ENCODE measurements at places on chromosomes 12 and 14.

GRCh38 chr14:94058128-94058673 lies 22.8 kb downstream of the DDX24 start:
- DNase-seq = no peak

- no peak for DNase-seq
Measured at GRCh38 chr14:68109132-68109900, 289.7 kb downstream of the RAD51B start.

GRCh38 chr12:56374726-56375597 lies 12.3 kb upstream of the APOF start:
- no peak for DNase-seq

GRCh38 chr12:130633771-130634170 lies 82.3 kb downstream of the RIMBP2 start:
- DNase-seq = no peak

DNA sequence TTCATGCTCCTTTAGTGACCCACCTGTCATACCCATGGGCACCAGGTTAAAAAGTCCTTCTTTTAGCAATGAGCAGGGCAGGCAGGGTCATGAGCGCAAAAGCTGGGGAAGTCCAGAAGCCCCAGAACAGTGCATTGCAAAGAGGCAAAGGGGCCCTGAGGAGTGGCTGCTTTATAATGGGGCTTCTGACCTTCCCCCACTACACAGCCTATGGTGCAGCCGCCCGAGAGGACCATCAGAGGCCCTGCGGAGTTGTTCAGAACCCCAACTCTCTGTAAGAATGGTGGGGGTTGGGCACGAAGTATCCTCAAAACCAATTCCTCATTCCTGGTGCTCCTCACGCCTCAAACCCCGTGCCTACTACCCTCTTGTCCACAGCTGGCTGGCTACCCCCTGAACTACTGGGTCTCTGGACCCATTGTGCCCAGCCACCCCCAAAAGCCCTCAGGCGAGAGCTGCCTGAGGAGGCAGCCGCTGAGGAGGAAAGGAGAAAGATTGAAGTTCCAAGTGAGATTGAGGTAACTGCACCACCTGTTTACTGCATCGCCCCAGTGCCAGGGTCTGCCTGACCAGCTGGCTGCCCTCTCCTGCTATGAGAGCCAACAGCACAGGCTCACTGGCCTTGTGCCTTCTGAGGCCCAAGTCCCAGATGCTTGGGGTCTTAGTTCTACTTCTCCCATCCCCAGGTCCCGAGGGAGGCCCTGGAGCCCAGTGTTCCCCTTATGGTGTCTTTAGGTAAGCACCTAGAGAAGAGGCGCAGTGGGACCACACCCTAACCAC lies 6.7 kb downstream of the REC8 start:
- no peak for DNase-seq

DNA sequence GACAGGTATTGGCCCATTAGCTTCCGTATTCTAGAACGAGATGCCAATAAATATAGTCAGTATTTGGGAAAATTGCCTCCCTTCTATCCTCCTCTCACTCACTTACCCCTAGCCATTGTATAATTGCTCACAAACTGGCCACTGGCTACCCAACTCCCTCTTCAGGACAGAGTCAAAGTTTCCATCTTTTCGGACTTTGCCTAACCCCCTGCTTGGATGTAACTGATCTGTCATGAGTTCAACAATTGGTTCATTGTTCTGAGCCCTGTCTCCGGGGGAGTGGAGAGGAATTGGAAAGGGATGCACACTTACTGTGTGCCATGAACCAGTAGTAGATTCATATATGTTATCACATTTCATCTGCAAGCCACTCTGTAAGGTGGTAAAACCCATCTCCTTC lies 12.2 kb downstream of the MYRFL start:
- DNase-seq = no peak

GRCh38 chr12:79426121-79426520 lies 264.6 kb downstream of the PAWR start:
- no peak for DNase-seq

DNA sequence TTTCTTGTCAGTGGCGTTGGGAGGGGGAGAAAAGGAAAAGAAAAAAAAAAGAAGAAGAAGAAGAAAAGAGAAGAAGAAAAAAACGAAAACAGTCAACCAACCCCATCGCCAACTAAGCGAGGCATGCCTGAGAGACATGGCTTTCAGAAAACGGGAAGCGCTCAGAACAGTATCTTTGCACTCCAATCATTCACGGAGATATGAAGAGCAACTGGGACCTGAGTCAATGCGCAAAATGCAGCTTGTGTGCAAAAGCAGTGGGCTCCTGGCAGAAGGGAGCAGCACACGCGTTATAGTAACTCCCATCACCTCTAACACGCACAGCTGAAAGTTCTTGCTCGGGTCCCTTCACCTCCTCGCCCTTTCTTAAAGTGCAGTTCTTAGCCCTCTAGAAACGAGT lies 1.9 kb downstream of the ASCL1 start:
- no peak for DNase-seq

DNA sequence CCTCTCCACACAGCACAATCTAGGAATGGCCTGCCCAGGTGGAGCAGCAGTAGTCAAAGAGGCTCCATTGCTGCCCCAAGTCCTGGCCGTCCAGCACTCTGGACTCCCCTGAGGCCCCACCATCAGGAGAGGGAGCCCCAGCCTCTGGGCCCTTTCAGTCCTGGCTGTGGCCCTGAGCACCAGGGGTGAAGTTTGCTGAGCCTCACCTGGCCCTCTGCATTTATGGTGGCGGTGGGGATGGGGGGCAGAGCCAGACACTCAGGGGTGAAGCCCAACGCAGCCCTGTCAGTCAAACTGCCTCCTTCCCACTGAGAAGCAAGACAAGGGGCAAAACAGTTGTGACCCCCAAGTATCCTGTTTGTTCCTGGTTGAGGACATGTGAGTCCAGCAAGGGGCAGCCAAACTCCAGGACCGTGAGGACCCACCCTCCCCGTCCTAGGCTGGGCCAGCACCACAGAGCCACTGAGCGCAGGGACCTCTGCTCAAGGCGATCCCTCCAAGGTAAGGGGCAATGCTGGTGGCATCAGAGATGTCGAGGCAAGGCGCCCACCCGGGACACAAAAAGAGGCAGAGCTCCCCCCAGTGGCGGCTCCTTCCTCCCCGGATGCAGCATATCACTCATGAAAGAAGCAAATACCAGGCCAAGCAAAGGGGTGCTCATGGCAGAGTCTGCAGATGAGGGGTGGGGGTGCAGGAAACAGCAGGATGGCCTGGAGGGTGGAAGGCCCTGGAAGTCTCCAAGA lies 4.8 kb upstream of the AMN start:
- DNase-seq = peak; percentile 52

- no peak for DNase-seq
Measured at GRCh38 chr12:11941606-11942337, 129.0 kb upstream of the BCL2L14 start.

- DNase-seq = no peak
Measured at GRCh38 chr12:131258398-131258797, 304.7 kb downstream of the ADGRD1 start.

DNA sequence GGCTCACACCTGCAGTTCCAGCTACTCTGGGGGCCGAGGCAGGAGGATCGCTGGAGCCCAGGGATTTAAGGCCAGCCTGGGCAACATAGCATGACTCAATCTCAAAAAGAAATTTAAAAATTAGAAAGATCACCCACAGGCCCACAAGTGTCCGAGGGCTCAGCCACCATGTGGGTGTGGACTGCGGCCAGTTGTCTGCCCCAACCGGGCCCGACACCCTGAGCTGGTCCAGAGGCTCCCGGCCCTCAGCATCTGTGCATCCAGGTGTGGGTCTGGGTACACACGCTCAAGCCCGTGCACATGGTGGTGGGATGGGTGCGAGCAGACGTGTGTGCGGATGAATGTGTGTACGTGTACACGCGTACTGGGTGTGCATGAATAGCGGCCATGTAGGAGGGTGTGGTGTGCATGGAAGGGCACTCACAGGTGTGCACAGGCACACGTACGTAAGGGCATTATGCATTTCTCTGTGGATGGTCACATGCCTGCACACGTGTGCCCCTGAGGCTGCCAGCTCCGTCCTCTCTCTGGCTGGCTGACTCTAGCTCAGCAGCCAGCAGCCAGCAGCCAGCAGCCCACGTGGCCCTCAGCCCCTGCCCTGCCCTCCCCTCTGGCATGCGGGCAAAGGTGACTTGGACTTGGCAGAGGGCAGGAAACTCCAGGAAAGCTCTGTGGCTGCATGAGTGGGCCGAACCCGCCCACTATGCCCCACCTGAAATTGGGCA lies 23.3 kb upstream of the NUDT14 start:
- DNase-seq = no peak

DNA sequence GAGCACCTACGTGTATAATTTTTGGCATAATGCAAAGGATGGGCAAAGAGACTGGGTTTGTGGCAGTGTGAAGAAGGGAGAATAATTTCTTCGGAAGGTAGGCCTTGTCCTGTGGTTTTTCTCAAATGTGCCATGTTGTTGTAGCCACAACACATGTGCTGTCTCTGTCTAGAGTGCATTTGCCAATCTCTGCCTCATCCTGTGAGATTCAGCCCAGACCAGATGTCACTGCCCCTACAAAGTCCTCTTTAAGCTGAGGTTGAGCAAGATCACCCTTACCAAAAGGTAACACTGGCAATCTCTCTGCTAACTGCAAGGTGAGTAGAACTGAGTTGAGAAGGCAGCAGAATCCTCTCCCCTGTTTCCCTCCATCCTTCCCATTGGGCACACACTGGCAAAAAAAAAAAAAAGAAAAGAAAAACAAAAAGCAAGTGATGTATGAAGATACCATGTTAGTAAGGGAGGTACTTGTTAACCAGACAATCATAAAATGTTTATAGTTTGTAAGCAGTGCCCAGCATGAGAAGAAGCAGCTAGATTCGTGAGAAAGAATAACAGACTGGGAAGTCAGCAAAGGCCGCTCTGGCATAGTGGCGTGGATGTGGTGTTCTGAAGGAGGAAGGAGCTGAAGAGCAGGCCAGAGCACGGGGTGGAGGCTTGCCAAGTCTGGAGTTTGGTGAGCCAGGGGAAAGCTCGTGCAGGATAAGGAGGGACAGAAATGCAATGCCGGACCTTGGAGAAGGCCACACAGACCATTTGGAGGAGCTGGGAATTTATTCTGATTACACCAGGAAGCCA lies 18.9 kb downstream of the DYRK2 start:
- no peak for DNase-seq
